HFF-Myc (cell line): ENCODE measurements at places on chromosomes 12 and 14.
A peak's percentile ranks its signal among the peaks of the same experiment; 100 is the strongest.

GRCh38 chr12:27095346-27095745 lies 13.0 kb upstream of the C12orf71 start:
- DNase-seq = no peak

DNA sequence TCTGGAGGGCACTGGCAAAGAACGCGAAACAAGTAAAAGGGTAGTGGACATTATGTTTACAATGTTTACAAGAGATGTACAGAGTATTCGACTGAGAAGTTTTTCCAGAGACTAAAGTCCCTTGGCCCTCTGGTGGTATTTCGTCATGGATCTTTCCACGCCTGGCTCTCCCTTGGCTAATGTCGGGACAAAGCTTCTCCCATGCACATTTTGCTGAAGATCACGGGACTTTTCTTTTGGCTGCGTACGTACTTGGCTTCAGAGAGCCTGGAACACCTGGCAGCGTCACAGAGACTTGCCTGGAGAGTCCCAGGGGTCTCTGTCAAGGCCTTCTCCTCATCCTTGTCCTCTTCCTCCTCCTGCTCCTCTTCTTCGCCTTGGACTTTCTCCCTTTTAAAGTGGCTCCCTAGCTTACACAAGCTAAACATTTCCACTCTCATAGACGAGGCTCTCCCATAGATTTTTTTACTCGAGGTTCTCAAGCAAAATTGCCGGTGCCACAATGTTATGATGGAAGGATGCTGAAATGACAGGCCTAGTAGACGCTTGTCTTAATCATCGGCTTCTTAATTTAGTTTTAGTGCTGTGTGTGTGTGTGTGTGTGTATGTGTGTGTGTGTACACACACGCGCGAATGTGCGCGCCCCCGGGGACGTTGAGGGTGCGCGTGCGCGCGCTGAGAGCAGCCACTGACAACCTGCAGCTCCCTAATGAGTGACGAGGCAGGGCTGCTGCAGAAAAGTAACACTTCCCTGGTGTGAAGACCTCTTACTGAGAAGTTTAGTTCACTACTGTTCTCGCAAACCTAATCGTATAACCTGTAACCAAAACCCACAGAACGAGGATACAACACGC lies 4.9 kb upstream of the FOXG1 start:
- DNase-seq = no peak

DNA sequence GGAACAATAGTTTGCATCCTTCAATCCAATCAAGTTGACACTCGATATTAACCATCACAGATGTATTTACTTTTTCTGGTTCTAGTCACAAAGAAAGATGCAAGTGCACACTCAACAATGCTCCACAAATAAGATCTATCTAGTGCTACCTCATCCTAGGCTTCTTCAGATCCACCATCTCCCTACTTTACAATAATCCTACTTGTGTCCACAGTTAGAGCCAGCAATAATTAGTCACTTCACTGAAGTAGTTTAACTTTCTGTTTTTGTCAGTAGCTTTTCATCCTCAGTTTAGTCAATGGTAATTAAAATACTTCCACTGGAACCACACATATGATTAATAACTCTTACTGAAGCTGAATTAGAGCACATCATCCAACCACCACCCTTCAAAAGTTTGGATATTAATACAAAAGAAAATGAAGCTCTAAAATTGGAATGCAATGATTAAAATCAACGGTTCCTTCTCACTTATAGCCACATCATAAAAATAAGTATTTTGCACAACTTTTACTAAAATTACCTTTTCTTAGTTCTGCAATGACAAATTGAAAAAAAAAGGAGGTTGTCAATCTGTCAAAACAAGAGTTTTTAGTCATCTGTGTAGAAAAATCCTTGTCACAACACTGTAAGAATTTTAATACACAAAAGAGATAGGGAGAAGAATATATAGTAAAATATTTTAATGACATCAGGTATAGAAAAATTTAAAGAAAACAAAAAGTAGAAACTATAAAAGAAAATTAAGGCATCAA lies 28.2 kb upstream of the SNRPF start:
- no peak for DNase-seq

- DNase-seq = no peak
These were observed 186.6 kb upstream of the OR4E1 start for GRCh38 chr14:21860172-21860571.

DNA sequence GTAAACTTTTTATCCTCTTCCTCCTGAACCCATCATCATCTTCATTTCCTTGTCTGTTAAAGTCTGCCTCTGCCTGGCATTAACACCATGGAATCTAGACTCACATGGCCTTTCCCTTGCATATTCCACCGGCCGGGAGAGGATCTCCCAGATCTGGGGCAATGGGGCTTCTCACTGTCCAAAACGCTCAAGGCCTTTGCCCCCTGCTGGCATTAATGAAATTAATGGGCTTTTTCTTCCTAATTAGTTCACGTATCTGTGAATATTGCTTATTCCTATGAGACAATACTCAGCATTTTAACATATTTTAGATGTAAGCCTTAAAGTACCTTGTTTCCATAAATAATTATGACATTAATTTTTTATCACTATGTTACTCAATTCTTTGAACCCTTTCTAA lies 42.9 kb upstream of the CAPRIN2 start:
- DNase-seq = no peak

DNA sequence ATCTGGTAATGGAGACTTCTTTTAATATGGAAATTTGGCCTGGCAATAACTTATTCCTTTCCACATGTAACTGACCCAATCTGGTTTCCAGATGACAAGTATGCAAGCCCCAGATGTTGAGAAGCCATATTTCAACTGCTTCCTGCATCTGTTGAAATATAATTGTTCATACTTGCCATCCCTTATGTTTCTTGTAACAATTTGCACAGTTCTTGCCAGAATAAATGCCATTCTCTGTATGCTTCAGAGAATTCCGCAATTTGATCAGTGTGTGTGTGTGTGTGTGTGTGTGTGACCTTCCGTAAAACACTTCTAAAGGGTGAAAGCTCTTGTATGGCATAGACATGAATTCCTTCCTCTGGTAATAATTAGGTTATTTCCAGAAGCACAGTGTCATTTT lies 1.8 kb upstream of the CLEC2A start:
- DNase-seq = peak; percentile 61

- DNase-seq = no peak
These were observed 325.1 kb downstream of the AEBP2 start for GRCh38 chr12:19764408-19764807.

- DNase-seq = no peak
These were observed 182.4 kb upstream of the TBX3 start for GRCh38 chr12:114866331-114866730.

- DNase-seq = no peak
These were observed 46.7 kb upstream of the BCL7A start for GRCh38 chr12:121975021-121975420.

DNA sequence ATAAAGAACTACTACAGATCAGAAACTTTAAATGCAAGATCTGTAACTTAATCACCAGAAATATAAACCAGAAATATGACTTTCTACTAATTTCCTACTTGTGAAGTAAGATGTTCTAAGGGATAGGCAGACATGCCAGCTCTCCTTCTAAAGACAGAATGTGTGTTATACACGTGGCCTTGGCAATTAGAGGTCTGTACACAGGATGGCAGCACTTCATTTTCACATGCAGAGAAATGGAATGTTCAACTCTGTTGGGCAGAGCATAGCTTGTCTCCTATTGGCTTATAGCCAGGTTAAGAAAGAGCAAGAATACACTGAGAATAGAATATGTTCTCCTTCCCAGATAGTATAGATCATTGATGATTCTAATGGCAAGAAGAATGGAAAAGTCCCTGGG lies 403.8 kb downstream of the DAD1 start:
- DNase-seq = no peak

GRCh38 chr12:65598688-65599087 lies 225.6 kb upstream of the HMGA2 start:
- DNase-seq = no peak

- DNase-seq = no peak
These were observed 23.6 kb downstream of the TRHDE start for GRCh38 chr12:72295744-72296143.

- no peak for DNase-seq
These were observed 47.4 kb upstream of the PARP11 start for GRCh38 chr12:3920351-3921150.

DNA sequence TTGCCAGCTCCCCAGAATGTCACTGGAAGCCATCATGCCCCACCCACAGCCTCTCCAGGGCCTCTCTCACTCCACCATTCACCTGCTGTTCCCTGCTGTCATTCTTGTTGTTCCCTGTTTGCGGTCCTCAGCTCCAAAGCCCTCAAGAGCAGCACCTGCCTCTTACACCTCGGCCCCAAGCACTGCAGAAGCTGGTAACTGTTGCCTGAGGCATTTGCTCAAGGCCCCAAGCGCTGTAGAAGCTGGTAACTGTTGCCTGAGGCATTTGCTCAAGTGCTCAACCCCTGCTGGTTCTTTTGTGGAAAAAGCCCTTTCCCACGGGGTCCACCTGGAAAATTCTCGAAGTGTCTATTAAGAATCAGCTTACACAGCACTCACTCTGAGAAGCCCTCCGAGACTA lies 78.0 kb downstream of the ARL6IP4 start:
- no peak for DNase-seq

DNA sequence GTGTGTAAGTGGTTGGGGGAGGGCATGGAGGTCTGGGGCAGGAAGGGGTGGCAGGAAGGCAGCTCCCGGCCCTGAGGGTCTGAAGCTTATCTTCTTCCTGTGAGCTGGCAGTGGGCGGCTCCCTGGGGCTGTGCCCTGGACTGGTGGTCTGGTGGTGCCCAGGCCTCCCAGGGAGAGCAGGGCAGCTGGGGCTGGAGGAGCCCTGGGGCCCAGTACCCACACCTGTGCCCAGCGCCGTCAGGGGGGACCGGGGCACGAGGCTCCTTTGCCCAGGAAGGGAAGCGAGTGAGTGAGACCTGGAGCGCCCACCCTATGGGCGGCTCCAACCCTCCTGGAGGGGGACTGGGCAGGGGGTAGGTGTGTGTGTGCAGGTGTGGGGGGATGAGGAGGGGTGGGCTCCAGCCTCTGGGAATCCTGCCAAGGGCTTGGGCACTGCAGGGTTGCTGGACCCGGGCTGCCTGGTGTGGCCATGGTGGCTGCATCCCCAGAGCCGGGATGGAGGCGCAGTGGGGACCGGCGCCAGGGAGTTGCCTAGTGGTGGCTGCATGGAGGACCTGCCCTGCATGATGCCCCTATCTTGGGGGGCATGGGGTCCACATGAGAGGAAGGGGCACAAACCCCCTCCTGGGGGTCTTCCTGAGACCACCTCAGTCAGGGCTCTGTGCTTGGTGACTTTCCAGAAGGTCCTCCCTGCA lies 353.6 kb downstream of the TMEM121 start:
- no peak for DNase-seq

DNA sequence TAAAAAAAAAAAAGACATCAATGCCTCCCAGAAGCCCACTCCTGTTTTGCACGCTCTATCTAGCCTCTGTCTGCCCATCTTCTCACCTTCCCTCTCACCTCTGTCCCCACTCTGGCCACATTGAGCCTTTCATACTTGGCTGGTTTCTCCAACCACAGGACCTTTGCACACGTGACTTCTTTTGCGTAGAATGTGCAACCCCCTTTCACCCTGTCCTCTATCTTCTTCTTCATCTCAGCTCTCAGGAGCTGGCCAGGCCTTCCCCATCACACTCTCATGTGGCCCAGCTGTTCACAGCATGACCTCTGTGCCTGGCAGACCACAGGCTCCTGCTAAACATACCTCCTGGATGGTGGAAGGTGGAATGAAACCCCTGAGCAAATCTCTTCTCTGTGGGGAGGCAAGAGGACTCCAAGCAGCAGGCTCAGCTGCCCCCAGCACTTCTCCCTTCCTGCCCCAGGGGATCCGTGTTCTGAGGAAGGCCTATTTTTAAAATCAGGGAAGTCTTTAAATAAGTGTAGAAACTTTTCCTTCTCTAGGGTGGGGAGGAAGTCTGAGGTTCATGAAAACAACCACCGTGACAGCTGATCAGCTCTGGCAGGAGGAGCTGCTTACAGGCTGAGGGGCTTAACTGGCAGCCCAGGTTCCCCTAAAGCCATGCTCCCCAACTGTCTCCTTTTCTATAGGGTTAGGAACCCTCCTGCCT lies 11.6 kb downstream of the HVCN1 start:
- no peak for DNase-seq

DNA sequence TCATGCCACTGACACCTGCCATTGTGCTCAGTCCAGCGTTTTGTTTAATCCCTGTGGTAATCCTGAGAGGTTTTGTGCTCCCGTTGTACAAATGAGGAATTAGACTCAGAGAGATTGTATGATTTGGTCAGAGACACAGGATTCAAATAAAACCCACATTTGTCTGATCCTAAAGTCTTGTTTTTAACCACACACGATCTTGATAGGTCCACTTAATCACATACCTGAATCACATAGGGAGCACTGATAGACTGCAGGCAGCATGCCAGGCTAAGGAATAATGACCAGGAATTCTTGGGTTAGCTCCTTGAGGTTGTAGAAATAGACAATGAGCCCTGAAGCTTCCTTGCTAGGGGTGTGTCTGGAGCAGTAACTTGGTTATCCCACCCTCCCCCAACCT lies 202.6 kb upstream of the RGS6 start:
- DNase-seq = no peak

GRCh38 chr14:34502545-34503225 lies 36.8 kb downstream of the EAPP start:
- DNase-seq = no peak

DNA sequence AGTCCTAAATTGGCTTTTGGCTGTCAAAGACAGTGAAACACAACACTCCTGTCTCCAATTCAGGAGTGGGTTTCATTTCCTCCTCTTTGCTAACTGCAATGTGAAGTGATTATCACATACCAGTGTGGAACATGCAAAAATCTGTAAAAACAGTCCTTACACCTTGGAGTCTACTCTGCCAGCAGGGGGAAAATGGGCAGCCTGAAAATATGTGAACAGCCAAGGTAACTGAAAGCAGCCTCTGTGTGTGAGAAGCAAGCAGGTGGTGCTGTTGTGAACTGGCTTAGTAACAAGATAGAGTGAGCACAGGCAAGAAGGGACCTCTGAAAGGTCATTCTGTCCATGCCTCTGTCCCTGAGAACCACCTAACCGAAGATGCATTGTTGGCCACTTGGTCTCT lies 6.0 kb downstream of the PRMT8 start:
- DNase-seq = no peak

DNA sequence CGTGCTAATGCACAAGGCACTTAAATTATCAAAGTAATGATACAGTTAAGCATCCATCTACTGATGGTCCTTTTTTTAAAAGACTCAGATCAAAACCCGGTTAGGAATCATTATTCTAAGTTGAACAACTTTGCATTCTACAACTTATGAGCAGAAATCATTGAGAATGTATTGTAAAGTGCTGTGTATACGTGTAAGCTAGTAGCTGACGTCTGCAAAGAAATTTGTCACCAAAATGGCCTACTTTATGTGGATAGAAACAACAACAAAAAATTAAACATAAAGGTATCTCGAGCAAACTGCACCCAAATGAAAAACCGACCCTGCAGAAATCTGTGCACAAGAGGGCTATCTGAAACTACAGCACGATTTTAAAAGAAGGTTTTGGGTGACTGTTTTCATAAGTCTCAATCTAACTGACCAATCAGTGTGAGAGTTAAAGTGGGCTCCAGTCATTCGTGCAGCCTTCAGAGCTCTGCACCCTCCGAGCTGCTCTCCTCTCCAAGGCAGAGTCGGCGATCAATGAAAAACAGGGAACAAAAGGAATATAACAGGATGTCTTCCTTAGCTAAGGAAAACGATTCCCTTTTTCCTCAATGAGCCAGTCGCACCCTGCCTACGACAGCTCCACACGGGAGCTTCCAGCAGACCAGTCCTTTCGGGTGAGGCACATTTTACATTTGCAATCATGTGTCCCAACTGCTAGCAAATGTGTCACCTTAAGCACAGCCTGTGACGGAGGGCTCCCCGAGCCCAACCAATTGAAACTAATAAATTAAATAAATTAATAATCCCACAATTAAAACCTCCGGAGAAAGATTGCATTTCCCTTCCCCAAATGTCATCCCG lies 200.7 kb upstream of the FOXN3 start:
- no peak for DNase-seq
